ENCODE measurements at places on chromosomes 7 and 10.

GRCh38 chr10:17028798-17029197 lies 100.8 kb downstream of the CUBN start:
- DNase-seq, result no peak

DNA sequence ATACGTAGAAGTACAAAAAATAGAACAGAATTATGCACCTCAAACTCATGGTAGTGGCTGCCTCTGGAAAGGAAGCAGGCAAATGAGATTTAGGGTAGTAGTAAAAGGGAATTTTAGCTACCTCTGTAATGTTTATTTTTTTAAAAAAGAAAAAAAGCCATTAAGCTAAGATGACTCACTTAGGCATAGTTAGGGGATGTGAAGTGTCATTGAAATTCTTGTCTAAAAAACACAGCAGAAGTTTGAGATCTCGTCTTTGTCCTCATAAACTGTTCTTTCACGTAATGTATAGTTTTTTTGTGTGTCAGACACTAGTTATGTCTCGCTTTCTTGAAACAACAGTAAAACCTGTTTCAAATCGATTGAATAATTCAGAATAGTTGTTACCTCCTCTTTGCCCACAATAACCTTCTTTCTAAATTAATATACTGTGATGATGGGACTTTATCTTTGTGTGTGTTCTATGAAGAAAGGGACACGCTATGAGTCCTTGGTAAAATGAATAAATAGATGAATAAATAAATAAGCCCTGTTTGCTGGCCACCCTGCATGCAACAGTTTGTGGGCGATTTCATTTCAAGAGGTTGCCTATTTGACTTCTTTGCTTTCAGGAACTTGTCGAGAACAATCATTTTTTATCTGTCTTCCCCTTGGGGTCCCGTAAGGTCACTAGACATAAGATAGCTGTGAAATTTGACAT lies 14.5 kb upstream of the FBXW4 start:
- no peak for DNase-seq

DNA sequence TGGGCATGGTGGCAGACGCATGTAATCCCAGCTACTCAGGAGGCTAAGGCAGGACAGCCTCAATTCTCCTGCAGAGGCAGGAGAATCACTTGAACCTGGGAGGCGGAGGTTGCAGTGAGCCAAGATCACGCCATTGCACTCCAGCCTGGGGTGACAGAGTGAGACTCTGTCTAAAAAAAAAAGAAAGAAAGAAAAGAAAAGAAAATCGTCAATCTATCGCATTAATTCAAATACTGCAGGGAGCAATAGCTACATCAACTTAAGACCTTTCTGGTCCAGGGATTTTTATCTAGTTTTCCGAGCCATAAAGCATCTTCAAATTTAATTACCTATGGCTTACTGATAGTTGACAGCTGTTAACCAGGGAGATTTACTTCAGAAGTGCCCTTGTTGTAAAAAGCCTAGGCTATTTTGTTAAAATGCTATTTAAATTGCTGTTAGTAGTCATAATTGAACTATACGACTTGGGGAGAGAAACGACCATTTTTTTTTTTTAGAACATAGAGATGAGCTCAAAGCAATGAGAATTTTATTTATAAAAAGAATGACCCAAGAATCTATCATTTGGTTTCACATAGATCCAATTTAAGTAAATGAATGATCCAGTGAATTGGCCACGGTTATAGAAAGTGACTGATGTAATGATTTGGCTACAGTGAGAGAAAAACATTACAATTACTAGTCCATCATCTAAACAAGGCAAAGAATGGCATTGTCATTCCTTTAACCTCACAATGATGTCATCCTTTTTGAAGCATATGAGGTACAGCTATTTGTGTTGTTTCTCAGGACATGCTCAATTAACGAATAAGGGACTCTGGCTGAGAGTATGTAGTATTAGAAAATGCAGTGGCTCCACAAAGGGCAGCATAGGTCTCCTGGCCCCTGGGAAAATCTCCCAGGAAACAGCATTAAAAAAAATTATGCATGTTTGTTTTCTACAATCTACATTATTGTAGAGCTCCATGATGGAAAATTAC lies 85.3 kb downstream of the SEMA3C start:
- no peak for DNase-seq

DNA sequence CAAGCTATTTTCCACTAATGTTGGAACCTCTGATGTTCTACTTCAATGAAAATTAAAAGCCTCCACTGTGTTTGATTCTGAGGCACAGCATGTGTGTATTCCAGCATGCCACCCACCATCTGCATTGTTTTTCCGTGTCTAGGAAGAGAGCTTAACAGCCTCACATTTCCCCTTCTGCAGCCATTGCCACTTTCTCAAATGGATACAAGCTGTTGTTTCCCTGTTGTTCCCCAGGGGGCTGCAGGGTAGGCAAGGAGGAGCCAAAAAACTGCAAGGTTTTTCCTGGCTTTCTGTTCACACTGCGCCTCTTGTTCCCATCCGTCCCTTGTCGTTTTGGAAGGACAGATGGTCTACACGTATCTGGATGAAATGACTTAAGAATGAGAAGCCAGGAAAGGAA lies 72.3 kb upstream of the DNAJB12 start:
- DNase-seq, result no peak

DNA sequence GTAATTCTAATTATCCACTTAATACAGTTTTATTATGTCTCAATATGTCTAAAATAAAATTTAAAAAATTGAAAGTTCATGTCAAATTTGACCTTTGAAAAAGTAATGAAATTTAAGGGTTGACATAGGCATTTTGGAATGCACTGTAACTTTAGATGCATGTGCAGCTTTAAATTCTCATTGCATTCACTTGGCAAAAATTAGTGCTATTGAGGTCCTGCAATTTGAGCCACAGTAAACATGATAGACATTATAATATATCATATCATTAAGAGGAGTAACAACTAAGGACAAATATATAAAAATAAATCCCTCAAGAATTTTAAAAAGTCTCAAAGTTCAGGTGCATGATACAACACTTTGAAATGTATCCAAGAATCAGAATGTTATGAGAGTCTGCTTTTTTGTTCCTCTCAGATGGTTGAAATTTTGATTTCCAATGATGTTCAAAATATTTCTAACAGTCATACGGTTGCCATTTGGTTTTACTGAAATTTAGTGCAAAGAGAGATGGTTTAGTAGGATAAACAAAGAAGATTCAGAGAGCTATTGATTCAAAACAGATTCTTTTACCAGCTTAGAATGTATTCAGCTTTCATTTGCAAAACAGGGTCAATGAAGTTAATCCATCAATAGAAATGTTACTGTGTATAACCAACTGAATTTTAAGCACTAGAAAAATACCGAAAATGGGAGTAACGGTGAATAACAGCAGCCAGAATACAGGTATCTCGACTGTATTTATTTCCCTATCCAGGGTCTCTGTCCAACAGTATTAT lies 71.8 kb downstream of the SEMA3A start:
- no peak for DNase-seq

DNA sequence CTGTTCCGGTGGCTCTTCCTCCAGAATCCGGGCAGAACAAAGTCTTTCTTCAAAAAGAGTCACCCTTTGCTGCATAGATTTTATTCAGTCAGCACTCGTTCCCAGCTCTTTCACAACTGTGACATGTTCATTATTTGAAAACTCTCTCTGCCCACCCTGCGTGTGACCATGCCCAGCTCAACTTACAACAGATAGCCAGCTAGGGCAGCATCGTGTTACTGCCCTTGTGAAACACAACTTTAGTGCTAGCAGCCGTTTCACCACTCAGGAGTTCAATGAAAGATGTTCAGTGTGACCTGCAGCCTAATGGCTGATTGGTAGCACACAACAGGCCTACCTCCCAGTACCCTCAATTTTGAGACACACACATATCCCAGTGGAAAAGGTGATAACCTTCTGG lies 57.9 kb downstream of the ZNF438 start:
- no peak for DNase-seq

DNA sequence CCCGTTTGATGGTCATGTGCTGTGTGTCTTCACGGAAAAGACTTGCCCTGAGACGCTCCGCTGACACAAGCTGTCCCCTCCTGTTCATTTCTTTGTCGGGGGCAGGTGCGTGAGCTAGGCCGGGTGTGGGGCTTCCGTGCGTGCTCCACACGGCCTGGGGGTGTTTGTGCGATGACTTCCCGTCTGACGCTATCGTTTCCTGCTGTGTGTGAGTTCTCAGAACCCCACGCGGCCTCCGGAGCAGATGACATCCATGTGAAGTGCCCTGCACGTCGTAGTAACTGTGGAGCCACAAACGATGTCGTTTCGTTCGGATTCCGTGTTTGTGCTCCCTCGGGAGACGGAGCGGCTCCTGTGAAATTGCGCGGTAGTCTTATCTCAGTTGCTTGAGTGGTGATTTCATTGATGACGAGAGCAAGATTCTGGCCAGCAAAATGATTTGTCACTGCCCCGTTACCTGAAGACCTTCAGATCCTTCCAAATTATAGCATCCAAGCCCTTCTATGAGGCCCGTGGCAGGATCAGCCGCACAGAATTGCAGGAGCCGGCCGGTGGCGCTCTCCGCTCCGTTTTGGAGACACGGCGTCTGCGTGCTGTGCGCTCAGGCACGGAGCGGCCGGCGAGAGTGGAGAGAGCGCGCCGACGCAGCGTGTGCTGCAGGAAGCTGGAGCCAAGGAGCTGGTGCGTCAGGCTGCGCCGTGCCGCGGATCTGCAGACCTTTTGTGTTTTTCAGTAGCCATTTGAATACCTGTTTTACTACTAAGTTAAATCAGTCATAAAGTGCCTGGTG lies 94.9 kb downstream of the NKX6-2 start:
- no peak for DNase-seq

GRCh38 chr10:108424656-108425055 lies 1260.2 kb upstream of the SORCS1 start:
- DNase-seq, result no peak

GRCh38 chr10:69703256-69703655 lies 73.2 kb downstream of the FAM241B start:
- DNase-seq, result no peak

GRCh38 chr10:15813415-15813814 lies 46.9 kb downstream of the MINDY3 start:
- peak; percentile 64 for DNase-seq

- no peak for DNase-seq
These were observed 28.6 kb upstream of the PPP2R2D start for GRCh38 chr10:131872011-131872826.

DNA sequence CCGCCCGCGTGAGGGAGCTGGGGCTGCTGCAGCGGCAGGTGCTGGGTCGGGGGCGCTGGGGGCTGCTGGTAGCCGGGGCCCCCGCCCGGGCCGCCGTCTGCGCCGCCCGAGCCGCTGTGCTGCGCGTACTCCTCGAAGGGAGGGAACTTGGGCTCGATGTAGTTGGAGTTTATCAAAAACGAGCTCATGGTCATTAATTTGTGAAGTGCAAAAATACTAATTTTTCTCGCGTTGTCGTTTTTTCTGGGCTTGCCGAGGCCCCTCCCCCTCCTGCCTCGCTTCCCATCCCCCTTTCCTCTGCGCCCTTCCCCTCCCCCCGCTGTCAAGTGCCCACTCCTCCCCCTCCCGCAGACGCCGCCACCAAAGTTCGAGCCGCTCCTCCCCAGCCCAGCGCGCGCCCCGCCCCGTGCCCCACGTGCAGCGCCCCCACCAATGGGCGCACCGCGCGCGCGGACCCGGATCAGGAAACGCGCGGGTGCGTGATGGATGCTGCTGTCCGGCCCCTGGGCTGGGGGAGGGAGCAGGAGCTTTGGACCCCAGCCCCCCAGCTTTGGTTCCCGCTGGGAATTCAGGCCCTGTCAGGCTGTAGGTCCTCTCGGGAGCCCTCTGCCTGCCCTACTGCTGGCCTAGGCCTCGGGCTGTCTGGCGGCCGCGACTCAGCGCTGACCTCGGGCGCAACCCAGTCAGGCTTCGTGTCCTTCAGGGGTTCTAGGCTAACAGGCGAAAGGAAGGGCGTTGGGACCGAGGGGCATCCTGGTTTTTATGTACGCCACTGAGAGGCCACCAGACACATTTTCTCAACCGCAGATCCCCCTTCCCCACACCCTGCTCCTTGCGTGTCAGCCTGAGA lies at the start of gene HOXA4:
HOXA4 (minus strand) TSS at position 218 of the 850 bp plus-strand sequence; CDS start at position 194, 24 bp downstream.
- peak; percentile 60 for DNase-seq

DNA sequence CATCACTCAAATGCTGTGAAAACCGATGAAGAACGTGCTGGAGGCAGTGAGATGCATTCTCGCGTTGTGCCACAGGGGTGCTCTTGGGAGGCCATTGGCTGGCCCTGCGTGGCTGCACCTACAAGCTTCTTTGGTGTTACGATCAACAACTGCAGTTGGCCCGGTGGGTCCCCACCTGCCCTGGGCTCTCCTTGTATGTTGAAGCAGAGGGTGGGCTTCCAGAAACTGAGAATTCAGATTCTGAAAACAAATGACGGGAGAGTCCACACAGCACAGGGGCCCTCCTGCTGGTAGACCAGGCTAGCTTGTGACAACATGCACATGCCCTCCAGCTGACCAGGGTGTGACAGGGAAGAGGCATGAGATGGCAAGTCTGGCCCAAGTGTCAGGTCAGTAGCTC lies 23.7 kb upstream of the DDC start:
- no peak for DNase-seq

DNA sequence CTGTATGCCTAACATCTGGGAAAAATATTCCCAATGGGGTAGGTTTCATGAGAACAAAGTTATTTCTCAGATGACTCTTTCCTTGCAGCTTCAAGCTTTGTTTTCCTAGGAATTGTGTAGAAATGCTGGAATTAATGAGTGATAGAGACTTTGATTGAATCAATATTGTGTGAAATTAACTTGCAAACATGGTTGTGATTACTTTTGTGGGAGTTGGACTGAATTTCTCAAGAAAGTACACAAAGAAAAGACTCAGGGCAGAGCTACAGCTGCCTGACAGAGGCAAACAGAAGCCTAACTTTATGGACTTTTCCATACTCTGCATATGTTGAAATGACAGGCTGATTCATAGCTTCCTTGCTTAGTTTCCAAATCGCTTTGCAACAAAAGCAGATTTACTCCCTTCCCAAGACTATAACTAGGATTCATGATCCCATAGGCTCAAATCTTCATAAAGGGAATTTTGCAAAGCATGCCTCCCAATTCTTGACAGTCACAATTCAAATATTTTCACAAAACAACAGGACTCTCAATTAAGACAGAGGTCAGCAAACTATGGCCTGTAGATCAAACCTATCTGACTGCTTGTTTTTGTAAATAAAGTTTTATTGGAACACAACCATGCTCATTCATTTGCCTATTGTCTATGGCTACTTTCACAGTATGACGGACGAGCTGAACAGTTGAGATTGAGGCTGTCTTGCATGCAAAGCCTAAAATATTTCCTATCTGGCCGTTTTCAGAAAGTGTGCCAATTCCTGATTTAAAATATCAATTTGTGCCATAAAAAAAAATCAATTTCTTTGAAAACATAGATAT lies 27.6 kb downstream of the NRP1 start:
- no peak for DNase-seq

- DNase-seq, result no peak
These were observed 82.3 kb downstream of the SLIT1 start for GRCh38 chr10:97103316-97104080.

All from hematopoietic multipotent progenitor cell treated with erythropoietin and hydrocortisone succinate and interleukin-3 and kit ligand, for 15 days (in vitro differentiated cells).